Activated CD4-positive, alpha-beta T cell treated with anti-CD3 and anti-CD28 coated beads, Interleukin-2, amount 10 ng/mL, durations not matched to agents 7 days and 5 days (primary cell): ENCODE measurements at places on chromosomes 7 and 10.
A peak's percentile ranks its signal among the peaks of the same experiment; 100 is the strongest.

DNA sequence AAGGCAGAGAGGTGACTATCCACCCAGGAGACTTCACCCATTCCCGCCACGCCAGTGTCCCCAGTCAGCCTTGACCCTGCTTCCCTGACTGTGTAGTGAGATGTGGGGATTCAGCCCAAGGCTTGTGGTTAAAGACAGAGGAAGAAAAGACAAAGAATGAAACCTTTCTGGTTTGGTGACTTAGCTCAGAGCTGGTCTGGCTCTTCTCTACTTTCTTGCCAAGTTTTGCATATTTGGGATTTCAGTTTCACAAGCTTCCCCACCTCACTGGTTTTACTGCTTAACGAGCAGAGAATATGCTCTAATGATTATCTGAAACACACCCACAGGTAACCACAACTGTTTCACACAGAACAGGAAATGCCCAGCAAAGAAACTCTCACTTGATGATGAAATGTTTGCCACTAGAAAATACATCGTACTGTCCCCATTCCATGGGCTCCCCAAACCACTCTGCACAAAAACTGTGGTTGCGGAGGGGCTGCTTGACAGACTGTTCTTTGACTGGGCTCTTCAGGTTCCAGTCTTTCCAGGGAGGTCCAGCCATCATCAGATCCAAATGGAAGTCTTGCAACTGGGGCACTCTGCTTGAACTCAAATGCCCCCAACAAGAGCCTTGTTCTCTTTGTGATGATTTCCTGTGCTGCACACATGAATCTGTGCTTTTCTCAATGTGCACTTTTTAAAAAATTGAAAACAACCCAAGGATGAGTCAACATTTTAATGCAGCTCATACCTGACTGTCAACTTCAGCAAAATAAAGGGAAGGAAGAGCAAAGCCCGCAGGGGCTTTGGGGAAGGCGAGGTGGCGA, 95.5 kb downstream of the CTBP2 start:
- peaks cover 17% of the 10 kb centered on the region for H3K4me1 ChIP-seq
- no peak overlapping the region for H3K4me3 ChIP-seq
- H3K36me3 ChIP-seq: no peaks in the 10 kb centered on the region
- H3K27me3 ChIP-seq: peaks cover 17% of the 10 kb centered on the region

DNA sequence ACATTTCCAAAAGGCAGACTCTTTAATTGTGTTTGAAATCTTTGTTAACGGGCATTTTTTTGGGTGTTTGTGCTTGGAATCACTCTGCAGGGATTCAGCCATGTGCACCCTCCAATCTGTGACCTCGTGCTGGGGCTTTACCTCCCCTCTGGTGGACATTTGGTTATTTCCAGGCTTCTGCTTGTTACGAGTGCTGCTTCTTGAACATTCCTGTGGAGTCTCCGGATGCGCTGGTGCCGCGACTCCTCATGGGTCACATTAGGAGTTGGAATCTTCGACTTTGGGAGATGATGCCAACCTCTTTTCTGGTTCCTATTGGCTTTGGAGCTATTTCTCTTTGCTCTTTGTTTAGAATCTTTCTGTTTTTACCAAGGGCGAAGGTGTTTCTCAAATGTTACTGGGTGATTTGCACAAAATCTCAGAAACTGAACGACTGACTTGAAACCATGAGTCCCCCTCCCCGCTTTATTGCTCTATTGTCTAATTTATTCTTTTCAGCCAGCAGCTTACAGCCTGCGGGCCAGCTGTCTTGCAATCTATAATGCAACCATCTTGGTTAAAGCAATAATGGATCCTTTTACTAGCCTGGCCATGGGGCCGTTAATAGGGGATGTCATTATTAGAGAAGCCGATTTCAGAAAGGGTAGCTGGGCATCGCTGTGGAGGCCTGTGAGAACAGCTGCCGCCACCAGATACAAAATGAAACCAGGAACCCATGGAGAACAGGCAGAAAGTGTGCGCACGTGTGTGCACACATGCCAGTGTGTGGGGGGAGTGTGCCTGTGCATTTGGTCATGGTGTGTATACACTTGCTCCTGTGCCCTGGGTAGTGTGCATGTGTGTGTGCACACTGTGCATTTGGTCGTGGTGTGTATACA, 9.9 kb upstream of the DPYSL4 start:
- no peaks in the 10 kb centered on the region for H3K4me1 ChIP-seq
- no peak overlapping the region for H3K4me3 ChIP-seq
- peaks cover 21% of the 10 kb centered on the region for H3K27me3 ChIP-seq
- no peak for DNase-seq

- no peak overlapping the region for H3K27ac ChIP-seq
- DNase-seq: no peak
- H3K27me3 ChIP-seq: peaks cover 4% of the 10 kb centered on the region
- no peaks in the 10 kb centered on the region for H3K36me3 ChIP-seq
- no peaks in the 10 kb centered on the region for H3K4me1 ChIP-seq
- no peak overlapping the region for H3K4me3 ChIP-seq
These were observed 97.8 kb downstream of the CALCR start for GRCh38 chr7:93476491-93477344.

DNA sequence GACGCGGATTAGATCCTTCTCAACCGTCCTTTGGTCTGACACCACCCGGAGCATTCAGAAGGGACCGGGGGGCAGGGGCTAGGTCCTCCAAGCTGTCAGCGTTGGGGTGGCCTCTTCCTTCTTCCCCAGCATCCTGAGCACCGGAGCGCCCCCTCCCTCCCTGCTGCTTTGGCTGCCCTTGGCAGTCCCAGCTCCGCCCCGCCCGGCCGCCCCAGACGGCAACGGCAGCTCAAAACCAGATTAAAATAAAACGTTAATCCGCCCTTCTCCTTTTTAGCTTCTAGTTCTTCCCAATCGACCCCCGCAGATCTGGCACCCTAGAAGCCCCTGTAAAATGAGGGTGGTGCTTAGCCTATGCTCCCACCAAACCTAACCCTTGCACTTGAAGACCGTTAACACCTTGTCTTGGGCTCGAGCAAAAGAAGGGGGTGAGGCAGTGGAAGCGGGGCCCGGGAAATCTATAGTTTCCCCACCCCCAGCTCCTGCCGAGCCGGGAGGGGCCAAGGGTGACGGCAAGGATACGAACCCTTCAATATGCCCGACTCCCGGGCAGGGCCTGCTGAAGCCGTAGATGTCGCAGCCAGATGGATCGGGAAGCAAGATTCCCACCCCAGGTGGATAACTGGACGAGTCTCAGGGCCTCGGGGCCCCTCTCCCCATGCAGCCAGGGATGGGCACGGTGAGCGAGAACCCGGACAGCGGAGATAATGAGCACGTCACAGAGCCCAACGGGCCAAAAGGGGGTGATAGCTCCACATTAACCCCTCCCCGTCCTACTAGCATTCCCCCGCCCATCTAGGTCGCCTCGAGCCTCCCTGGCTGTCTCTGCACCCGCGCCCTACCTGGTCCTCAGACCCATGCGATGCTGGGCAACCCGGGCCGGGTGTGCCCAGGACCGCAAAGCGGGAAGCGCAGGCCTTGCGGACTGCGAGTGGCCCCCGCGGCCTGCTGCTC, 169.7 kb downstream of the NRF1 start:
- H3K27ac ChIP-seq: peak overlapping the region; percentile 76
- H3K4me1 ChIP-seq: peaks cover 43% of the 10 kb centered on the region
- H3K36me3 ChIP-seq: peaks cover 3% of the 10 kb centered on the region
- DNase-seq: no peak
- H3K27me3 ChIP-seq: peaks cover 73% of the 10 kb centered on the region

DNA sequence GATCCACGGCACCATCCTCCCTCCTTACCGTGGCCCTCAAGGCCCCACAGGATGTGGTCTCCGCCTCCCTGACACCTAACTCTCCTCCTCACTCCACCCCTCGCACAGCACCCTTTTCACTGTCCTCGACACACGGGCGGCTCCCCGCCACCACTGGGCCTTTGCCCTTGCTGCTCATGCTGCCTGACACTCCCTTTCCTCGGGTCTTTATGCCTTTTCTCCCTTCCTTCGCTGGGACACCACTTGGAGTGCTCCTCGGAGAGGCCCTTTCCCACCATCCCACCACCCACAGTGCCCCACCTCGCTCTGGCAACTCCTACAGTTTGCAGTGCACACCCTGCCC, 7.9 kb upstream of the INMT start:
- H3K36me3 ChIP-seq: no peaks in the 10 kb centered on the region
- no peak for DNase-seq
- H3K27me3 ChIP-seq: peaks cover 5% of the 10 kb centered on the region
- H3K27ac ChIP-seq: no peak overlapping the region

DNA sequence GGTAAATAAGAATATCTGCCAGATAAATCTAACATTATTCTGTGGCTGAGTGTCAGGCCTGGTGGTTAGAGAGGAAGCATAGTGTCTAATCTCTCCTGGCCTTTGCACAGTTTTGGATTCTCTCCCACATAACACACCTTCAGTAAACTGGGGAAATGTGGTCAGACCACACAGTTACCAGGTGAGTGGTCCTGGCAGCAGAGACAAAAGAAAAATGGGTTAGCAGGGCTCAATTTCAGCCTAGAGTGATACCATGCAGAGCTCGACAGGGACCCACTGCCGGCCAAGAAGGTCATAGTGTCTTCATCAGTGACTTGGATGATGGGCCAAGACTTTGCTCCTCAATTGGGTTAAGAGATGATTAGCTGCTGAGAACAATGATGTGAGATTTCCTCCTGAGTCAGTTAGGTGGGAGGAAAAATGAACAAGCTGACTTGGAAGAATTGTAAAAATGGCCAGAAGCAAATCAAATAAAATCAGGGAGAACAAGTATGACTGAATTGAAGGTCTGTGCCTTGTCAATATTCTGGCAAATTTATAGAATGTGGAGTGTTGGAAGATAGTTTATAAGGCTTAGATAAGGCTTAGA, 69.2 kb upstream of the EFCAB10 start:
- peaks cover 14% of the 10 kb centered on the region for H3K36me3 ChIP-seq
- DNase-seq: no peak
- no peak overlapping the region for H3K27ac ChIP-seq
- no peak overlapping the region for H3K4me3 ChIP-seq
- H3K27me3 ChIP-seq: no peaks in the 10 kb centered on the region

DNA sequence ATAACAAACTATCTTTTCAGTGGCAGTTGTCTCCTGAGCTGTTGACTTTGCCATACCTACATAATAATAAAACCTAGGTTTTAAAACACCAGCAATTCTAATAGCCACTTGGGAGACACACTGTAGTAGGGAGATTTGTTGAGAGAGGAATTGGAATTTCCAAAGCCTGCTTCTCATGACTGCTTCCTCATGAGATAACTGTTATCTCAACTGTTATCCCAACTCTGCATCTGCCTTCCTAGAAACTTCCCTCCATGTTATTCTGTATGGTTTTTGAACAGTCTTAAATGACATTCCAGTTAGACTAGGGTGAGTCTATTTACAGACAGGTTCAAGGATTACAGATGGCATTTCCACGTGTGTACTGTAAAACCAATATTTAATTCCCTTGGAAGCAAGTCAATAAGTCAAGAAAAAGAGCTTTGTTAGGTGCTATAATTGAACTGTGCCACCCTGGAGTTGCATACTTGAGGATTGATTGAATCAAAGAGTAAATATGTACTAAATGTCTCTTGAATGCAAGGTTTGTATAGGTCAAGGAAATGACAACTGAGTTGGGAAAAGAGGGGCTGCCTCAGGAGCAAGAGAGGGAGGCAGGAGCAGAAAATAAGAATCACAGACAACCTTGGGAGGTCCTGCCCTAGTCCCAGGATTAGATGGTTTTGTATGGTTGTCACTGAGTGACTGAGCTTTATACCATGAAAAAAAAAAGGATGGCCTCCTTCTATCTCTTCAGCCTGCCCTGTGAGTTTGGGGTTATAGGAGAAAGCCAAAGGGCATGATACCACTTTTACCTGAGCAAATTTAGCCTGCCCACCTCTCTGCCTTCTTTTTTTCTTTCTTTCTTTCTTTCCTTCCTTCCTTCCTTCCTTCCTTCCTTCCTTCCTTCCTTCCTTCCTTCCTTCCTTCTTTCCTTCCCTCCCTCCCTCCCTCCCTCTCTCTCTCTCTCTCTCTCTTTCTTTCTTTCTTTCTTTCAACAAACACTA, 9.9 kb upstream of the TM9SF3 start:
- no peak overlapping the region for H3K4me3 ChIP-seq
- H3K27ac ChIP-seq: no peak overlapping the region
- H3K36me3 ChIP-seq: no peaks in the 10 kb centered on the region

- no peak overlapping the region for H3K4me3 ChIP-seq
- no peak overlapping the region for H3K27ac ChIP-seq
- no peaks in the 10 kb centered on the region for H3K27me3 ChIP-seq
These were observed 172.6 kb downstream of the SKIDA1 start for GRCh38 chr10:21352886-21353285.

- H3K27ac ChIP-seq: no peak overlapping the region
- H3K4me1 ChIP-seq: no peaks in the 10 kb centered on the region
- H3K4me3 ChIP-seq: no peak overlapping the region
- DNase-seq: no peak
- H3K27me3 ChIP-seq: no peaks in the 10 kb centered on the region
These were observed 85.5 kb downstream of the WIPF3 start for GRCh38 chr7:29891766-29892165.

DNA sequence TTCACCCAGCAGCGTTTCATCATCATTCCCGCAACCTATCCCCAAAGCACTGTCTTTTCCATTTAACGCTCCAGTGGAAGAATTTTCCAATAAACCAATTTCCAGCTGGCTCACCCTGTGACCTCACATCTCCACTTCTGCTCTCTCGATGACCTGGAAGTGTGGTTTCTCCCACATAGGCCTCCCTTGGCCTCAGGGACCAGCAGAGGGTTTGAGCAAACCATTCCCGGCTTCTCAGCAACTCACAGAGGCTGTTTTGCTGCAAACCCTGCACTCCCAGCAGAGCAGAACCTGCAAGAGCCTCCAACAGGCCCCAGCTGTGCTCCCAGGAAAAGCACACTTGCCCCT, 523.0 kb upstream of the FOXK1 start:
- no peaks in the 10 kb centered on the region for H3K4me1 ChIP-seq
- H3K36me3 ChIP-seq: no peaks in the 10 kb centered on the region
- H3K27me3 ChIP-seq: no peaks in the 10 kb centered on the region
- no peak overlapping the region for H3K4me3 ChIP-seq

DNA sequence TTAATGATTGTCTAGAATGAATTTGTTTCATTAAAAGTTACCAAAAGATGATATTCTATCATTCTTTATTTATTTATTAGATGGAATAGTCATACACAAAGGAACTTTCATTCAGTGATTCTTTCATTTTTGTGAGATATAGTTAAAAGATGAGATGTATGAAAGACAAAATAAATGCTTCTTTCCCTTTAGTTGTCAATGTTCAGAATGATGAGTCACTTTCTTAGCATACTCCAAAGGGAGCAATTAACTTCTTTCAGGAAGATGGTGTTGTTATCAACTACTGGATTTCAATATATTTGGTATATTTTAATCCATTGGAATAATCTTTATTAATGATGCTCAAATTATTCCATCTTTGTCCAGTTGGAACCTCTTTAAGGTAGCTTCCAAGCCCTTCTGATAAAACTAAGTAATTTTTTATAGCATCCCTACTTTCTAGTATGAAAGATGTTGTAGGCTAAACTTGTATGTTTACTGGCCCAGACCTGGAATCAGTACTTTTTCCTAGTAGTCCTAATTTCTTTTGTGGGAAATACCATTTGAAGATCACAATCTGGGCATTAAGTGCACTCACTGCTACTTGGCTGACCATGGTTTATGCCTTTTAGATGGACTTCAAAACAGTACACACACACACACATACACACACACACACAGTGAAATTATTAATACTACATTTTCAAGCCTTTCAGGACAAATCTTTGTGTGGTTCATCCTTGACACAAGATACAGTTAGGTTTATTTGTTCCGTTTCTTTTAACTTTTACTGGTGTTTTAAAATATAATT, 2.5 kb downstream of the GIMAP7 start:
- peak overlapping the region; percentile 98 for H3K4me3 ChIP-seq
- H3K4me1 ChIP-seq: peaks cover 39% of the 10 kb centered on the region
- no peaks in the 10 kb centered on the region for H3K27me3 ChIP-seq
- peaks cover 69% of the 10 kb centered on the region for H3K36me3 ChIP-seq
- peak overlapping the region; percentile 97 for H3K27ac ChIP-seq

GRCh38 chr7:37944737-37945054, 24.3 kb downstream of the EPDR1 start:
- no peak overlapping the region for H3K4me3 ChIP-seq
- H3K27me3 ChIP-seq: no peaks in the 10 kb centered on the region
- H3K4me1 ChIP-seq: no peaks in the 10 kb centered on the region
- no peak for DNase-seq
- no peaks in the 10 kb centered on the region for H3K36me3 ChIP-seq
- no peak overlapping the region for H3K27ac ChIP-seq
